ENCODE measurements at places on chromosomes 3 and 15. TPM values are rescaled to one million over a fixed set of nuclear protein-coding genes. Genes with fewer than 3 reads are reported as not detected.

DNA sequence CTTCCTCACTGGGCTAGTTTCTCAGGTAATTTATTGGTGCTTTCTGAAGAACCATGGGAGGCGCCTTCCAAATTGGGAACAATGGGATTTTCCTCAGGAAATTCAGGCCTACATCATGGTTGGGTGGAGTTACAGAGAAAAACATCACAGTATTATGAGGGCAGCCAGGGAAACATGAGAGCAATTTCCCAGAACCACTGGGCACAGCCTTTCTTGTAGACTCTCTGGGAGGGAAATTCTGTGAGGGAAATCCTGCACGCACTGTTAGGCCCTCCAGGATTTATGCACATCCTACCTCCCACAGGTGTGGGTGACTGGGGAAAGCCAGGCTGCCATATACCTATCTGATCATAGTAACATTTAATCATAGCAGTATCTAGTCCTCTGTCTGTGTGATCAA is 13.2 kb downstream of the POPDC2 start:
- DNase-seq: no peak

The RETNLB gene
- total RNA-seq: not detected

The CGNL1 gene
- total RNA-seq: 1.5 TPM

DNA sequence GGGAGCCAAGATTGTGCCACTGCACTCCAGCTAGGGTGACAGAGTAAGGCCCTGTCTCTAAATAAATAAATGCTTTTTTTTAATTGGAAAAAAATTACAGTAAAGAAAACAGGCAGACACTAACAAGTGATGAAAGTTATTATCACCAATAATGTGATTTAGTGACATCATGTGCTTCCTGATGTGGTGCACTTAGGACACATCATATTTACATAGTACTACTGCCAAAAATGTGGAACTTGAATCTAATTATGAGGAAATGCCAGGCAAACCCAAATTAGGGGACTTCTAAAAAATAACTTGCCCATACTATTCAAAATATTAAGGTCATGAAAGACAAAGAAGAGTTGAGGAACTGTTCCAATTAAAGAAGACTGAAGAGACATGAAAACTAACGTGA is 30.8 kb downstream of the MAP4 start:
- no peak for DNase-seq

GRCh38 chr15:31806106-31806505 is 224.2 kb upstream of the CHRNA7 start:
- no peak for DNase-seq

GRCh38 chr15:57377478-57377847 is 1.2 kb downstream of the CGNL1 start:
- peak; percentile 44 for DNase-seq

DNA sequence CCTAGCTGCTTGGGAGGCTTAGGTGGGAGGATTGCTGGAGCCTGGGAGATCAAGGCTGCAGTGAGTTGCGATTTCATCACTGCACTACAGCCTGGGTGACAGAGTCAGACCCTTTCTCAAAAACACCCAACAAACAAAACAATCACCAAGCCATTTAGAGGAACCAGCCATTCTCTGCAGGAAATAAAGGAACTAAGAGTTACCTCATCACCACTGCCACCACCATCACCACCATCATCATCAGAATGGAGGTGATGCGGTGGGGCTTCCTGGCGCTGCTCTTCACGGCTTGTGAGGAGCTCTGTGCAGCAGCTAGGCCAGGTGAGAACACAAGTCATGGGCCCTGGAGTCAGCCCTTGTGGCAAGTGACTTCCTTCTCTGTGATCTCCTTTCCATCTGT is 37.7 kb upstream of the KLHL25 start:
- DNase-seq: no peak

DNA sequence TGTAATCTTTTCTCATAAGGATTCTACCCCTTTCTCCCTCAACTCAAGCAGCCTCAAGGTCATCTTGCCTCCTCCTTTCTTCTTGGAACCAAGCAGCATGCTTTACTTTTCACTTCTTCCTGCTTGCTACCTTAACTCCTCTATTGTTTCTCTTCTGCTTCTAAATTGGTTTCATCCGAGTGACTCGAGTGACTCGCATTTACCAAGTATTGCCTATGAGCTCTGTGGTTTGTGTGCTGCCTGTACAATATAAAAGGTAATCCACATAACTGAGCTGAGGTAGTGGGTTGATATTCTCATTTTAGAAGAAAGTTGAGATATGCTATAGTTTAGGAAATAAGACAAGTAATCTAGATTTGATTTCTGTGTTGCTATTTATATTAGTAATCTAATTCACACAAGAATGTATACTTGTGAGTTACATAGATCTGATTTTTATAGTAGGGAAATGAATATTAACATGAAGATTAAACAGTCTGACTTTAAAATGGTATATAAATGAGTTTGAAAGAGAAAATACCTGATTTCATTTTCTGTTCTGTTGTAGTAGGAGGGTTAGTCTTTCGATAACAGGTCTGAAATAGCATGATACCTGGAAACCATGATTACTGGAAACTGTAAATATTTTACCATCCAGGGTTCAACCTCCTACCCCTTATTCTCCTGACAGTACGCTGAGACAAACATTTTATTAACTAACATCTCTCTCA is 5.5 kb downstream of the HHLA2 start:
- DNase-seq: peak; percentile 34

DNA sequence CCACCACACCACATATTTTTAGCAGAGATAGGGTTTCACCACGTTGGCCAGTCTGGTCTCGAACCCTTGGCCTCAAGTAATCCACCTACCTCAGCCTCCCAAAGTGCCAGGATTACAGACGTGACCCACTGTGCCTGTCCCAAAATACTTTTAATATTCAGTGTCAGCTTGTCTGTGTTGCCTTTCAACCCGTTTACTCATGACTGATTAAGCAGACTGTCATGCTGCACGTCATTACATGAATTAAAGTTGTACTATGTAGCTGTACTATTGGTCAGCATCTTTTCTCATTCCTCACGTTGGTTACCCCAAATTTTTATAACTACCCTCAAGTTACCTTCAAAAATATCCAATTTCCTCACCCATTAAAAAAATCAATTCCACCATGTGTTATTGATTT is 48.7 kb upstream of the GADL1 start:
- DNase-seq: peak; percentile 81

The GOLGA6L10 gene
- 0.79 TPM for total RNA-seq

The SLC22A14 gene
- total RNA-seq: 0.64 TPM

The CCR1 gene
- not detected for total RNA-seq

GRCh38 chr15:101198800-101199199 is 53.0 kb downstream of the CHSY1 start:
- DNase-seq: no peak

The CACNA2D3 gene
- total RNA-seq: 0.13 TPM

Measured in bronchial epithelial cell (primary cell).